ENCODE measurements at places on chromosomes 1 and 21. TPM values are rescaled to one million over a fixed set of nuclear protein-coding genes. Genes with fewer than 3 reads are reported as not detected.

- H3K27ac ChIP-seq: peak within 1 kb of the TSS; percentile 85
- no peaks in the 10 kb centered on the region for H3K27me3 ChIP-seq
- peak within 1 kb of the TSS; percentile 75 for H3K4me3 ChIP-seq
- peak; percentile 75 for DNase-seq
Observed at GRCh38 chr1:52632732-52633290, at the start of gene SHISAL2A. SHISAL2A (plus strand) TSS chr1:52633168; CDS start chr1:52633494, 326 bp downstream.

DNA sequence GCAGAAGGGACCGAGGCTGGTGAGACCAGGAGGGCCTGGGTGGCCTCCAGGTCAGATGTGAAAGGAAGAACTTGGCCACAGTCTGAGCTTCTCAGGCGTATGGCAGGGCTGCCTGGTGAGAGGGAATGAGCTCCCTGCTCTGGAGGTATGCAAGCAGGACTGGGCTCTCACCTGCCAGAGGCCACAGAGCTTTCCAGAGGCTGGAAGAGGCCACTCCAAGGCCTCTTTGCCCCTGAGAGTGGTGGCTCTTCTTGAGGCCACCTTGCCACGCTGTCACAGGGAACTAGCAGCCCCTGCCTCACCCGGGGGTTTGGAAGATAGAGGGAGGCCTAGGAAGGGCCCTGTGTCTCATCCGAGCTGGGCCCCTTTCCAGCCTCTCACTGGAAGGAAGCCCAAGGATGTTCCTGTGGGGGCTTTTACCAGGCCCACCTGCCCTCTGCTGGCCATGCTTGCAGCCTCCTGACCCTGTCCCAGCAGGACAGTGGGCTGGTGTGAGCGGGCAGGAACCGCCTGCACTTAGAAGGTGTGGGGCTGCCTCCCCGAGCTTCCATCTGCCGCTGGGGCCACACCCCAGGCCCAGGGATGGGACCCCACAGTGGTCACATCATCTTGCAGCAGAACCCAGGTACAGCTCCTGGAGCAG lies 10.0 kb downstream of the PCSK9 start:
- DNase-seq: no peak
- H3K4me3 ChIP-seq: no peak overlapping the region
- no peaks in the 10 kb centered on the region for H3K4me1 ChIP-seq
- H3K27ac ChIP-seq: no peak overlapping the region

DNA sequence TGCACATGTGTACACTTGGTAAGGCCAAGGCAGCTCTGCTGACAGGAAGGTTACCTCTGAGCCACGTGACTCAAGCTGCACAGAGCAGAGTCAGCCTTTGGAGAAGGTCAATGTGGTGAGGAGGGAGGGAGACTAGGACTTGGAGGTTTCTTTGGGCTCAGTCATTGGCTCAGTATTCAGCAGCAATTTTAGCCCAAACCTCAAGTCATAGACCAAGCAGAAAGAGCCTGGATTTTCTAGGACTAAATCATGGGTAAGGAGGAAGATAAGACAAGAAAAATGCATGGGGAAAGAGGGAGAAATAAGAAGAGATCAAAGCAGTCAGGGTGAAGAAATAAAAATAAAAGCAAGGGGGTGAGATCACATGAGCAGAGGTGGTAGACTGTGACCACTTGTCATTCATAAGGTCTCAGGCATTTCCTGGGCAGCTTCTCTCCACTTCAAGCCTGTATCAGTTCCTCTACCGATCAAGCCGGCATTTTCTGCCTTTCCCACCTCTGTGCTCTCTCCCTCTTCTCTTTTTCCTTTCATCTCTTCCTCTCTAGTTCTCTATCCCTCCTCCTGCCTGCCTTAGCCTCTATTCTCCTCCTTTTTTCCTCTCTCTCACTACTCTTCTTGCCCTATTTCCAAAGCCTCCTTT lies 51.7 kb upstream of the DUSP10 start:
- H3K4me3 ChIP-seq: no peak overlapping the region
- H3K36me3 ChIP-seq: no peaks in the 10 kb centered on the region
- H3K27me3 ChIP-seq: no peaks in the 10 kb centered on the region

DNA sequence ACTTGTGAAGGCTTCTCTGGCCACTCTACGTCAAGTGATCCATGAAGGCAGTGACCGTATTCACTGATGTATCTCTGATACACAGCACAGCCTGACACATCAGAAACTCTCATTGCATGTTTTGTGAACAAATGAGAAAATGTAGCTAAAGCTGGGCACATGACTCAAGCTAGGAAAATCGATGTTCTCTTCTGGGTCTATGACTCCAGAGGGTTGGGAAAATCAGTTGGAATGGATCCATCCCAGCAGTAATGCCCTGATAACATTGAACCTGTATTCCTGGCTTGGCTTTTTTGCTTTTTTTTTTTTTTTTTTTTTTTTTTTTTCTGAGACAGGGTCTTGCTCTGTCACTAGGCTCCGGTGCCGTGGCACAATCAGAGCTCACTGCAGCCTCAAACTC lies 395.7 kb downstream of the KCNH1 start:
- H3K4me3 ChIP-seq: no peak overlapping the region
- H3K36me3 ChIP-seq: no peaks in the 10 kb centered on the region
- no peak for DNase-seq
- no peak overlapping the region for H3K27ac ChIP-seq

DNA sequence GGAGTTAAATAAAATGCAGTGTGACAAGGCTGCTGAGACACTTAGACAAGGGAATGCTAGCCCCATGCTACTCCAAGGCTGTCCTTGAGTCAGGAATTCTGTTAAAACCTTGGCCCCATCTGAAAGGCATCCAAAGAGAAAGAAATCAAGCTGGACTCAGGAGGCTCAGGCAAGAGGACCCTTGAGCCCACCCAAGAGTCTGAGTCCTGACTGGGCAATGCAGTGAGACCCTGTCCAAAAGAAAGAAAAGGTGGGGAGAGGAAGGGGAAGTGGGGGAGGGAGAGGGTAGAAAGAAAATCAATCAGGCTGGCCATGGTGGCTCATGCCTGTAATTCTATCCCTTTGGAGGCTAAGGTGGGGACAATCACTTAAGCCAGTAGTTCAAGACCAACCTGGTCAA lies 26.7 kb downstream of the CLSTN1 start:
- H3K27ac ChIP-seq: no peak overlapping the region
- H3K27me3 ChIP-seq: no peaks in the 10 kb centered on the region
- H3K36me3 ChIP-seq: no peaks in the 10 kb centered on the region
- no peak overlapping the region for H3K4me3 ChIP-seq
- no peak for DNase-seq
- H3K4me1 ChIP-seq: peaks cover 45% of the 10 kb centered on the region

Gene CLEC20A
- total RNA-seq: not detected

DNA sequence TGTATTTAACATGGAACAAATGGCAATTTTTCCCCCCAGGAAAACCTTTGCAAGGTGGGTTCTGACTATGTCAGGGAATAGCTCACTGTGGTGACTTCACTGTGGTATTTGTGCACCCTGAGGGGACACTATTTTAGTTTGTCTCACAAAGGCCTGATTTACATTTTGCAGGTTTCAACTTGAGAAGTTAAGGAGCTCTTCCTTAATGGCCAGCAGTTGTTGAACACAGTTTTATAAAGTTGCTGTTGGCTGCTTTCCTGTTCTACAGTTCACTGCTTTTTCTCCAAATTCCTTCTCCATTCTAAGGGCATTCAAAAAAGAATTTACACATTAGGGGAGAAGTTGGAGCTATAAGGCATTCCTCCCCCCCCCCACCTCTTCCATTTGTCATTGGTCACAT lies 4.6 kb downstream of the LAMC1 start:
- H3K4me1 ChIP-seq: peaks cover 10% of the 10 kb centered on the region
- no peak overlapping the region for H3K4me3 ChIP-seq
- H3K27me3 ChIP-seq: peaks cover 32% of the 10 kb centered on the region
- H3K36me3 ChIP-seq: no peaks in the 10 kb centered on the region

DNA sequence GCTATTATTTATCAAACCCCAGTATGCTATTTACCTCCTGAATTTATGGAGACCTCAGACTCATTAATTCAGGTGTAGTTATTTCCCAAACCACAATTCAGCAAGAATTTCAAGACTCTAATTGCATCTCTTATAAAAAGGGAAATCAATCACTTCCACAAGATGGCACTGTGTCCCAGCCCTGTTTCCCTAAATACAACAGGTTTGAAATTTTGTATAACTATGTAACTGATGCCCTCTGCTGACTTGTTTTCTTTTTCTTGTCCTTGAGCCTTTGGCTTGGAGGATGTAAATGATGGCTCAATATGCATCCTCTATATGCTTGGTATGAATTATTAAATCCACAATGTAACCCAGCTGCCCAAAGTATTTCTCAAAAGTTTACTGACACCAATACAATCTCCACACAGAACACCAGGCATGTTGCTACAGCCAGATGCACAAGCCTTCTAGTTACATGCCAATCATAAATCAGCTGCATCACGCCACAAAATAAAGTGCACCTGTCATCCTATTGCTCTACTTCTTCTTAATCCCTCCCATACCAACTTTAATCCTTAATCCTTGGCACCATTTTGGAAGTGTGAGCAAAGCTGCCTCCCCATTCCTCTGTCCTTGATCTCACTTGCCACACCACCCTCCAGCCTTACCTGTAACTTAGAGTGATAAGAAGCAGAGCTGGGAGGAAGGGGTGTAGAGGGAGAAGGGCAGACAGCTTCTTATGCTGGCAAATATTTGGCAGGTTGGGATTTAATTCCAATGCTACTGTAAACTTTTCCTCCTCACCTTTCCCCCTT lies 9.0 kb downstream of the C1orf105 start:
- H3K4me1 ChIP-seq: peaks cover 59% of the 10 kb centered on the region
- no peak overlapping the region for H3K27ac ChIP-seq
- H3K4me3 ChIP-seq: no peak overlapping the region
- peak; percentile 56 for DNase-seq

- H3K4me1 ChIP-seq: no peaks in the 10 kb centered on the region
- H3K27me3 ChIP-seq: no peaks in the 10 kb centered on the region
- H3K36me3 ChIP-seq: no peaks in the 10 kb centered on the region
- peak; percentile 10 for DNase-seq
- no peak overlapping the region for H3K4me3 ChIP-seq
Observed at GRCh38 chr1:165717918-165718515, 19.7 kb upstream of the ALDH9A1 start.

DNA sequence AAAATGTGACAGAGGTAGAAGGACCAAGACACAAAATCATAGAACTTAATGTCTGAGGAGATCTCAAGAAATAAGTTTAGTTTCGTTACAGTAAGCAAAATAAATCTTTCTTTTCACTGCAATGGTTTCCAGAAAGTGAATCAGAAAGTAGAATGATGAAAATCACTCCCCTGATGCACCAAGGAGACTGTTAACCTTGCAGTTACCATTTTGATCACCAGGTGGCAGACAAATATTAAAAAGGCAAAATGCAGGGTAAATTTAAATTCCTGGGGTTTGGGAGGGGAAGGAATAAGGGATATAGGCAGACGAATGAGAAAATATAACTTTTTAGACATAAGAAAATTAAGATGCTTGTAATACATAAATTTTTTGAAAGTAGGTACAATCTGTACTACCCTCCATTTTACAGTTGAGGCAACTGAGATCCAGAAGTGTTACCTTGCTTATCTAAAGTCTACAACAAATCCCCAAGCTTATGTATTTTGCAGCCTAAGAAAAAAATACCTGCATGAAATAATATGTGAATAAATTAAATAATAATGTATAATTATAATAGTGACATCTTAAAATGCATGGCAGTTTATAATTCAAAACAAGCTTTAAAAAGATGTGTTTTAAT lies 253.2 kb downstream of the CRB1 start:
- no peaks in the 10 kb centered on the region for H3K27me3 ChIP-seq
- no peaks in the 10 kb centered on the region for H3K36me3 ChIP-seq
- H3K27ac ChIP-seq: no peak overlapping the region
- peak; percentile 34 for DNase-seq

Gene SPRR1A
- not detected for total RNA-seq

- H3K4me1 ChIP-seq: no peaks in the 10 kb centered on the region
- H3K36me3 ChIP-seq: no peaks in the 10 kb centered on the region
- H3K27ac ChIP-seq: no peak overlapping the region
- no peak overlapping the region for H3K4me3 ChIP-seq
- no peaks in the 10 kb centered on the region for H3K27me3 ChIP-seq
- no peak for DNase-seq
Observed at GRCh38 chr1:210730023-210730422, 401.3 kb downstream of the HHAT start.

GRCh38 chr1:86197206-86197855 lies 40.8 kb upstream of the COL24A1 start:
- no peaks in the 10 kb centered on the region for H3K36me3 ChIP-seq
- DNase-seq: no peak

Gene STUM
- not detected for total RNA-seq

Gene ZFP69
- 4.3 TPM for total RNA-seq

DNA sequence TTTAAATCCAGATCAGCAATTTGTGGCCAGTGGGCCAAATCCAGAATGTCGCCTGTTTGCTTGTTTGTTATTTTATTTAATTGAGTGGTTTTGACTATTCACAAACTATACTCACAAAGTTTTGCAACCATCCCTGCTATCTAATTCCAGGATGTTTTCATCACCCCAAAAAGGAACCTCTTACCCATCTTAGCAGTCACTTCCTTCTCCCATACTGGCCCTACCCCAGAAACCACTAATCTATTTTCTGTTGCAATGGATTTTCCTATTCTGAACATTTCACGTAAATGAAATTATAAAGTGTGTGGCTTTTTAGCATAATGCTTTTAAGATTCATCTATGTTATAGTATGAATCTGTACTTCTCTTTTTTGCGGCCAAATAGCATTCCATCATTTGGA lies 41.3 kb downstream of the WDTC1 start:
- no peaks in the 10 kb centered on the region for H3K36me3 ChIP-seq
- H3K27me3 ChIP-seq: no peaks in the 10 kb centered on the region
- no peaks in the 10 kb centered on the region for H3K4me1 ChIP-seq
- DNase-seq: no peak

DNA sequence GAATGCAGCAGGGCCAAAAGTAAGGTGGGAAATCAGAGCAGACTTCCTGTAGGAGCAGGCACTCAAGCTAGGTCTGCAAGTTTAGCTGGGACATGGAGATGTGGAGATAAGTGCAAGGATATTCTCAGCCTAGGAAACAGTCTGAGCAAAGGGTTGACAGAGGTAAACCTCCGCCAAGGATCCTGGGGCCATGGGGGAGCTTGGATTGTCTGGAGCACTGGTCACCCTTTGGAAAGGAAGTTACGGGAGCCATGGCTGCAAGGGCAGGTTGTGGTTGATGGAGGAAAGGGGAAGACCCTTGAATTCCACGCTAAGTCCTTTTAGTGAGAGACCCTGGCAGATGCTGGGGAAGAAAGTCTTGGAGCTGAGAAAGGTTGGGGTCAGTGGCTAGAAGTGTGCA lies 150.9 kb downstream of the PTPRU start:
- no peak overlapping the region for H3K4me3 ChIP-seq
- no peaks in the 10 kb centered on the region for H3K27me3 ChIP-seq
- no peak for DNase-seq
- H3K4me1 ChIP-seq: no peaks in the 10 kb centered on the region
- H3K27ac ChIP-seq: no peak overlapping the region

GRCh38 chr1:156281693-156282478 lies 739 bp downstream of the SMG5 start:
- peaks cover 24% of the 10 kb centered on the region for H3K36me3 ChIP-seq
- H3K4me3 ChIP-seq: peak overlapping the region; percentile 93
- peaks cover 38% of the 10 kb centered on the region for H3K4me1 ChIP-seq

All from CD4-positive, alpha-beta memory T cell (primary cell).